NB4 (cell line): ENCODE measurements at places on chromosomes 6 and 20.

GRCh38 chr6:41560431-41561192, 14.4 kb downstream of the FOXP4 start:
- peak; percentile 90 for DNase-seq

- no peak for DNase-seq
Measured at GRCh38 chr6:53014063-53014462, 19.0 kb upstream of the GSTA4 start.

GRCh38 chr20:33370291-33370690, 31.0 kb downstream of the CDK5RAP1 start:
- no peak for DNase-seq

- DNase-seq = no peak
Measured at GRCh38 chr6:146741609-146742008, 142.8 kb downstream of the ADGB start.

- DNase-seq = no peak
Measured at GRCh38 chr6:150659046-150659763, 59.5 kb downstream of the PLEKHG1 start.

DNA sequence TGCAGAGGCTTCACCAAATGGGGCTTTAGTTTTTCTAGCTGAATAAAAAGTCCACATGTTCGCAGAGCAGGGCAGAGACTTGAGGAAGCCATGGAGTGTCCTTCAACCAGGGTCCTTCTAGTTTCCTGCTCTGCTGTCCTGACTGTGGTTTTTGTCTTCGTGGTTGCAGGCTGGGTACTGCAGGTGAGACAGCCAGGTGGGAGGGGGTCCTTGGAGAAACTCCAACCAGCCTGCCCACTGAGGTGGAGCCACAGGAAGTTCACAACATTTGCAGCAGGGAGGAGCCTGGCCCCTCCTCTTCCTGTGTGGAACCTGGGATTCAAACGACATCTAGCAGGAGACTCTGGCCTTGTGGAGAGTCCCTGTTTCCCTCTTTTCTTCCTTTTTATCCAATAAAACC, 68.8 kb upstream of the MYLIP start:
- no peak for DNase-seq

GRCh38 chr6:53109612-53110011, 39.0 kb downstream of the GCM1 start:
- DNase-seq = no peak

GRCh38 chr6:110183292-110183885, 3.2 kb downstream of the CDC40 start:
- no peak for DNase-seq

DNA sequence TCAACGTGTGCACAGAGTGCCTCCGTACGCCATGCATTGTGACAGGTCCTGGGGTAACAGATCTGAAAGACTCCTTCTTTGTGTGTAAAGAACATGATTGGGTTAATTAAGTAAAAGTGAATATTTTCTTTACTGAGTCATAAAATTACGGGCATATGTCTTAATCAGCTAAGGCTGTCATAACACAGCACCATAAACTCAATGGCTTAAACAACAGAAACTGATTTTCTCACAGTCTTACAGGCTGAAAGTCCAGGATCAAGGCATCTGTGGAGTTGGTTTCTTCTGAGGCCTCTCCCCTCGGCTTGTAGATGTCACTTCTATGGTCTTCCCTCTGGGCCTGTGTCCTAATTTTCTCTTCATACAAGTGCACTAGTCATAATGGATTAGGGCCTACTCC, 176.9 kb downstream of the MTFR2 start:
- no peak for DNase-seq

- no peak for DNase-seq
Measured at GRCh38 chr6:16713597-16713996, 47.7 kb downstream of the ATXN1 start.

GRCh38 chr6:159390381-159390780, 221.2 kb downstream of the FNDC1 start:
- DNase-seq = no peak

- peak; percentile 8 for DNase-seq
Measured at GRCh38 chr6:125485757-125486156, 184.0 kb upstream of the HDDC2 start.

- DNase-seq = no peak
Measured at GRCh38 chr6:117573006-117573680, 29.2 kb downstream of the GOPC start.
